ENCODE measurements at places on chromosomes 12 and 14. TPM values are rescaled to one million over a fixed set of nuclear protein-coding genes. Genes with fewer than 3 reads are reported as not detected.

WNT1 gene
- total RNA-seq, result not detected

GRCh38 chr12:71484272-71484905, 44.8 kb downstream of the LGR5 start:
- DNase-seq, result no peak
- no peaks in the 10 kb centered on the region for H3K4me1 ChIP-seq
- no peaks in the 10 kb centered on the region for H3K36me3 ChIP-seq
- no peak overlapping the region for H3K4me3 ChIP-seq
- no peaks in the 10 kb centered on the region for H3K27me3 ChIP-seq
- no peak overlapping the region for H3K27ac ChIP-seq

DYNC1H1 gene
- 382 TPM for total RNA-seq

GRCh38 chr14:35687335-35687939, 121.7 kb downstream of the RALGAPA1 start:
- H3K36me3 ChIP-seq, result no peaks in the 10 kb centered on the region
- no peak overlapping the region for H3K4me3 ChIP-seq
- H3K27ac ChIP-seq, result no peak overlapping the region
- peak; percentile 26 for DNase-seq
- H3K27me3 ChIP-seq, result no peaks in the 10 kb centered on the region
- H3K4me1 ChIP-seq, result no peaks in the 10 kb centered on the region

ST8SIA1 gene
- 2.3 TPM for total RNA-seq
